Activated T-cell treated with anti-CD3 and anti-CD28 coated beads, Interleukin-2, amount 50 U/mL, for 72 hours (primary cell): ENCODE measurements at places on chromosomes 7 and 10.

DNA sequence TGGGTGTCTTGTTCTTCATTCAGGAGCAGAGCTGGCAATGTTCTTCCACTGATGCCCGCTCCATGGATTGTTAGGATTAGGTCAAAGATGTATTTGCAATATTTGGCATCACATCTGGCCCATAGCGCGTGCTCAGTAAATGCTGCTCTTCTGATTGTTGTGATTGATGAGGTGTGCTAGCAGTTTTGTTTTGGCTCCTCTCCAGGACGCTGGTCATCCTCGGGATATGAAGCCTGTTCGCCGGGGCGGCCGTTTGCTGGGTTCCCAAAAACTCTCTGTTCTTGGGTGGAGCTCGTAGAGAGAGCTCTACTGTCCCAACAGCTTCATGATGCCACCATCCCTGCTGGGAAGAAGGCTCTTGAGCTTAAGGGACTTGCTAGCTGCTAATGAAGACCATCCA lies 96.9 kb downstream of the XRCC2 start:
- no peak for DNase-seq

DNA sequence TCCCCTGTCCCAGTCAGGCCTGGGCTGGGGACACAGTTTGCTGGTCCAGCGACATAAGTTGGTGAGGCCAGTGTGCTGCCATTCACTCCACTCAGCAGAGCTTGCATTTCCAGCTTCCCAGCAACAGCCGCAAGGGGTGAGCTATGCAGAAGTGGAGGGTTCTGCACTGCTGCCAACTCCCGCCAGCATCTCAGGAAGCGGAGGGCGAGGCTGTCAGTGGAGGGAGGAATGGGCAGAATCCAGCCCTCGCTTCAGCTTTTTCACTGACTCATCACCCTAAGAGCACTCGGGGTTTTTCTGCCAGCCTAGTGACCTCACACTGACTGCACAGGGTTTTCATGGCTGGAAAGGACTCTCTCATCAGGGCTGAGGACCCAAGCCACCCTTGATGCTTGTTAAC lies 625.1 kb upstream of the MKI67 start:
- no peak for DNase-seq

DNA sequence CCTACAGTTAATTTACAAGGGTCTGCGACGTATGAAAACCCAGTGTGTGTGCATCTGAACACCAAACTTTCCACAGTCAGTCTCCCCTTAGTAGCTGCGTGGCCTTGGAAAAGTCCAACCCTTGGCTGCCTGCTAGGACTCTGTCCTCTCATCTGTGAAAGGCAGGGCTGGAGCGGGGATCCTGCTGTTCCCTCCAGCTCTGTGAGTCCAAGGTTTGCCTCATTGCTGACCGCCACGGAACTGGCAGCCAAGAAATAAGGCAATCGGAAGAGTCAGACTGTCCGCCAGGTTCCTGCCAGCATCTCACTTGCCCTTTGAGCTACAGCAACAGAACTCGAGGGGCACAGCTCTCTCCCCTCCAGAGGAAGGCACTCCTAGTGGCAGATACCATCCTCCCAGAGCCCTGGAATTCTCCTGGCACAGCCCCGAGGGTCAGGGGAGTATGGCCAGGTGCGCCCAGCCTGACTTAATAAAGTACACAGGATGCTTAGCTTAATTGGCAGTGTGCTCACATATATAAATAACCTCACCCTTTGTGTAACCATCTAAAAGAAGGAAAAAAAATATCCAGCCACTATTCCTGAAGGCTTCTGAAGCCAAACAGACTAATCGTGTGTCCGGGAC lies 530.1 kb upstream of the FOXK1 start:
- no peak for DNase-seq

- DNase-seq: peak; percentile 47
Measured at GRCh38 chr10:470339-471003, 219.0 kb downstream of the DIP2C start.

DNA sequence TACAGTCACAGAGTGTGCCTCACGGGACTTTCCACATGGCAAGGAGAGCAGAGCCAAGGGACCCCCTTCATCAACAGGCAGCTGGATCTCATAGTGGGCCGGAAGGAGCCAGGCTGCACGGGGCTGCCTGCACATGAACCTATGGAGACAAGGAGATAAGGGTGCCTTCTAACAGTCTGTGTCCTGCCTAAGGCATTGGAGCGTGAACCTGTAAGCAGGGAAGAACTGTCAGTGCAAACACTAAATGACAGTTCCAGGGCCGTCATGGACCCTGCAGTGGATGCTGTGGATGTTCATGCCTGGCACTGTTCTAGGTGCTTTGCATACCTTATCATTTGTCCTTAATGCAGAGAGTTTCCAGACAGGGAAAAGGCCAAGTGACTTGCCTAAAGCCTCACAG lies 85.9 kb downstream of the WIPF3 start:
- no peak for DNase-seq

DNA sequence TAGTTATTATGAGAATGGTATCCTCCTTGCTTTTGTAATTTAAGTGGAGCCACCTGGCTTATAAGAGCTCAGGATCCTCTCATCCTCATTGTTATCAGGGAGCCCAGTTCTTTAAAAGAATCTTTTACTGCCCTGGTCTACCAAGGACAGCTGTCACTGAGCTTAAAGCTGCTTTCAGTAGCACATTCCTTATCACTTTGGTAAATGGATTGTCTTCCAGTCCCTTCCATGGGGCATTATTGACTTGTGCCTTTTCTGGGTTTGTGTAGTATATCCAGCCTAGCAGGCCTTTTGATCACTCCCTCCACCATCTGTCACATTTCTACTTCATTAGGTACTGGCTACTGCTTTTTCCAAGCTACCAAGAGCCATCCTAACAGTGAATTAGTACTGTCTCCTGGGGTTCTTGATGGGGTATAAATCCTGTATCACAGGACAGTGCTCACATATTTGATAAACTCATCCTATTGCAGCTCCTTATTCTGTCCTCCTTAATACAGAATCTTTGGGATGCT lies 208.9 kb downstream of the TMEM26 start:
- no peak for DNase-seq

GRCh38 chr7:27948861-27949260 lies 208.9 kb downstream of the TAX1BP1 start:
- DNase-seq: no peak

GRCh38 chr7:13979671-13980435 lies 9.6 kb downstream of the ETV1 start:
- no peak for DNase-seq

DNA sequence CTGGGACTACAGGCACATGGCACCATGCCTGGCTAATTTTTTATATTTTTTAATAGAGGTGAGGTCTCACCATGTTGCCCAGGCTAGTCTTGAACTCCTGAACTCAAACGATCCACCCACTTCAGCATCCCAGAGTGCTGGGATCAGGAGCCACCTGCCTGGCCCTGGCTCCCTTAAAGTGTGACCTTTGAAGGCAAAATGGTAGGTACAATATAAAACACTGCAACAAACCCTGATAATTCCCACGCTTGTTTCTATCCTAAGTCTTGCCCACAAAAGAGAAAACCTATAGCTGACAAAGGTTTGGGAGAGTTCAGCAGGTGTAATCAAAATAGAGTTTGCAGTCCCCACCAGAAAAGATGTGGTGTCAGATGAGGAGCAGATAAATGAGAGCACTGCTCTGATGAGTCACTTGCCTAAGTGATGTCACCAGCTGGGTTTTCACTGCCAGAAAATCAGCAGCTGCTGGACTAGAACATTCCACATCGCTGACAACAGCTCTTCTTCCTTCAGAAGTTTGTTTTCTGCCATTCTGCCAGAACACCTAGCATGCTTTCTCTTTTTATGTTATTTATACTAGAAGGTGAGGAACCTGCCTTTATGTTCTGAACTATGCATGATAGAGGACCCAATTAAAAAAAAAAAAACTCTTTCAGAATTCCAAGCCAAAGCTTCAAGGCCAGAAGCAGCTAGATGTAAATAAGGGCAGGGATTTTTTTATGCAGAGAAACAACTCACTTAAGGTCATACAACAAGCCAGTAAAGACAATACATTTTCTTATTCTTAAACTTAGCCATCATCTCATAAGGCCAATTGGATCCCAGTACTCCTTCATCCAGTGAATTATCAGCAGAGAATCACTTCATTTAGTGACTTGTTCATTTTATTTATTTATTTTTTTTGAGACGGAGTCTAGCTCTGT lies 18.0 kb downstream of the PURB start:
- peak; percentile 45 for DNase-seq

DNA sequence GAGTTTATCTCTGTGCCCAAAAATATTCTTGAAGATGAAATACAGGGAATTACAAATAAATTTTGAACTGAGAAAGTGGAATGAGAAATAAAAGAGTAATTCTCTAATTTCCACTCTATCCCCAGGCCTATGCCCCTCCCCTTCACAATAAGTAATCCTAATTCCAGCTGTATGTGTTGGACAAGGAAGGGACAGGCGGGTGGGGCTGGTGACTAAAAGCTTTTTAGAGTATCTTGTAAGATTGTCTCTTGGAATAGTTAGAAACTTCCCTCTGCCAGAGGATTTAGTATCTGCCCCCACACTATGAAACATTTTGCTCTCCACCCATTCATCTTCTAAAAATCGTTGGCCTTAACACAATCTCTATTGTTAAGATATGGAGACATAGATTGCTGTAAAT lies 199.2 kb downstream of the MBL2 start:
- no peak for DNase-seq
